ENCODE measurements at places on chromosomes 5 and 9. TPM values are rescaled to one million over a fixed set of nuclear protein-coding genes. Genes with fewer than 3 reads are reported as not detected.

GRCh38 chr9:9412241-9412640, 1200.6 kb downstream of the PTPRD start:
- DNase-seq: no peak

DNA sequence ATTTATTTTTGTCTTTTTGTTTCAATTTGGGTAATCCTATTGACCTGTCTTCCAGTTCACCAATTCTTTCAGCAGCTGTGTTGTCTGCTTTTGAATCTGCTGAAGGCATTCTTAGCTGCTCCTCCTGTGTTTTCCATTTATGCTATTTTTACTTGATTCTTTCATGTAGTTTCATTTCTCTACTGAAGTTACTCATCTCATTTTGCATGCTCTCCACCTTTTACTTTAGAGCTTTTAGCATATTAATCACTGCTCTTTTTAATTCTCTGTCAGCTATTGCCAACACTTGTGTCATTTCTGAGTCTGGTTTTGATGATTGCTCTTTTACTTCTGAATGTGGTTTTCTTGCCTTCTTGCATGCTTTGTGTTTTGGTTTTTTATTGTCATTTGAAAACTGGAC, 496.0 kb upstream of the CLINT1 start:
- DNase-seq: no peak

- no peak for DNase-seq
Observed at GRCh38 chr5:9847631-9848030, 217.5 kb upstream of the TAS2R1 start.

GRCh38 chr9:22031655-22032411, 22.7 kb upstream of the CDKN2B start:
- DNase-seq: no peak

CDC42SE2 gene
- total RNA-seq: 100.0 TPM

LURAP1L gene
- not detected for total RNA-seq

DNA sequence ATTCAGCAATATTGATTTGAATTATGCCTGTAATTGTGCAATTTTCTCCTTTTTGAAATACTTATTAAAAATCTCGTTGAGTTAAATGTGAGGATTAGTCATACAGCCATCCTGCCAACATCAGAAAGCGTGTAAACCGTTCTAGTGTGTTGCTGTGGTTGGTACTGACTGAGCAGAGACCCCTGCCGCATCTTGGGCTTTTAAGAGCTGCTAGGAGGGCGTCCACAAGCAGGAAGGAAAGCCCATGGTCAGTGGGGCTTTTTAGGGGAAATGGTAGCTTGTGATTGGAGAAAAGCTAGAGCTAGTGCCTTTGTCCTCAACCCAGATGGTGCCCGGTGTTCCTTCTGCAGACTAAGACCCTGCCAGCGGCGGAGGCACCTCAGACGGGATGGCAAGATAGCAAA, 1.3 kb downstream of the SDHA start:
- DNase-seq: peak; percentile 22
